ENCODE measurements at places on chromosomes 16 and 17. TPM values are rescaled to one million over a fixed set of nuclear protein-coding genes. Genes with fewer than 3 reads are reported as not detected.

The ZFHX3 gene
- 7.2 TPM for total RNA-seq

The ADAD2 gene
- total RNA-seq: not detected

The GRAPL gene
- not detected for total RNA-seq

The CD300E gene
- not detected for total RNA-seq

The RHBDL1 gene
- 1.4 TPM for total RNA-seq
